ENCODE measurements at places on chromosomes 1 and 21. TPM values are rescaled to one million over a fixed set of nuclear protein-coding genes. Genes with fewer than 3 reads are reported as not detected.

FCRL1 gene
- total RNA-seq: 0.35 TPM

UBXN10 gene
- total RNA-seq: under 0.01 TPM

DAB1 gene
- not detected for total RNA-seq

CD1B gene
- not detected for total RNA-seq

EXO1 gene
- 2.5 TPM for total RNA-seq

All from smooth muscle cell of the coronary artery (primary cell).